ENCODE measurements at places on chromosomes 1 and 21.

- no peak for DNase-seq
Observed at GRCh38 chr1:190475421-190476141, 2.1 kb downstream of the BRINP3 start.

- no peak for DNase-seq
Observed at GRCh38 chr1:198649232-198649967, 10.6 kb downstream of the PTPRC start.

DNA sequence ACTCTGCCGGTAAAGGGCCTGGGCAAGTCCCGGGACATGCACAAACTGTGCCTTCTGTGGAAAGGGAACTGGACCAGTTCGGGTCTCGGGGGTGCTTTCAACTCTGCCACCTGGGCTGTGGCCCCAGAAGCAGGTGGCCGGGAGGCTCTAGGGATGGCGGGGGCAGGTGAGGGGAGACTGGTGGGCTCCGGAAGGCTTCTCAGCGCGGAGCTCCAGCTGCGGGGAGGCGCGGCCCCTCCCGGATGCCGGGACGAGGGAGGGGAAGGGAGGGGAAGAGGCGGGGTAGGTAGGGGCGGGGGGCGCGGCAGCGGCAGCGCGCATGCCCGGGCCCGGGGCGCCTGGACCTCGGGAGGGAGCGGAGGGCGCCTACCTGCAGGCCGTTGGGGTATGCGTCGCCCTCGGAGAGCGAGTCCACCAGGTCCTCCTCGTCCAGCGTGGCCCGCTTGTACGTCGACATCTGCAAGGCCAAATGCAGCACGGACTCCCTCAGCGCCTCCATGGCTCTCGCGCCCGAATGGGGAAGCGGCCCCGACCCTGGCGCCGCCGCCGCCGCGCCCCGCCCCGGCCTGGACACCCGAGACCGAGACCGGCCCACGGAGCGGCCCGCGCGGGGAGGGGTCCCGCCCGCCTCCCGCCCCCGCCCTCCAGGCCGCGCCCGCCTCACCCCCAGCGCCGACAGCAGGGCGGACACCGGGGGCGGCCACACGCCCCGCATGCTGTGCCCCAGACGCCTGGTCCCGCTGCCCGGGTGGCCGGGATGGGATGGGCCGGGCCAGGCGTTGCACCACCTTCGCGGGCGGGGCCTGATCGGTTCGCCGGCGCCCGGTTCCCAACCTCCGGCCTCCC, at the start of gene ECE1:
TSS of gene ECE1 (minus strand) at position 764 of the 846 bp plus-strand sequence. CDS start at position 715, 49 bp downstream.
- peak; percentile 44 for DNase-seq

DNA sequence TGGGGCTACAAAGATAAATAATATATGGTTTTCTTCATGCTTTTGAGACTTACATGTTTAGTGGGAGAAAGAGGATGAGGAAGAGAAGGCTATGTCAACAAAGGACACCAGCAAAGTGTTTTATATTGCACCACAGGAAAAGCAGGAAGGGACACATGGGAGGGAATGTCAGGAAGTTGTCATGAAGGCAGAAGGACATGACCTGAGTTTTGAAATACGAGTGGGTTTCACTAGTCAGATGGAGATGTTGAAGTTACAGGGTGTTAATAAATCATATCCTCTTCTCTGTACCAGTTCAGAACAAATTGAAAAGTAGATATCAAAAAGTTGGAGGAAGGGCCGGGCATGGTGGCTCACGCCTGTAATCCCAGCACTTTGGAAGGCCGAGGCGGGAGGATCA, 18.2 kb upstream of the AGO1 start:
- DNase-seq: no peak

DNA sequence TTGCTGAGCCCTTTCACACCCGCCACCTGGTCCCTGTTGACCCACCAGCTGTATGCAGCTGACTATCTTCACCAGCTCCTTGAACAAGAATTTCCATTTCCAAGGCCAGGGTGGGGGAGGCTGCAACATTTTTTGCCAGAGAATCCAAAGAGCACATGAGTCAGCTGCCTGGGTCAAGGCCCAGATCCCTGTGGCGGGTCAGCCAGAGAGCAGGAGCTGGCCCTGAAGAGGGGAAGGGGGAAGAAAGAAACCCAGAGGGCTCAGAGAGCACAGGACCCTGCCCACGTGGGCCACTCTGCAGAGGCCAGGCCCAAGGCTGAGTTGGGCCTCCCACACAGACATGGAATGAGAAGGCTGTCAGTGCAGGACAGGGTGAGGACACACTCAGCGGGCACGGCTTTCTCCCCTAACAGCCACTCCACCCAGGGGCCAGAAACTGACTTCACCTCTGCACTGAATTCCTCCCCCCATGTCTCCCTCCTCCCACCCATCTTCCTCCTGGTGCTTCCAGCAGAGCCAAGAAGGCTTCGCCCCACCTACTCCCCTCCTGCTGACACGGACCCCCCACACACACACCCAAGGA, 28.9 kb downstream of the S100A6 start:
- DNase-seq: no peak

DNA sequence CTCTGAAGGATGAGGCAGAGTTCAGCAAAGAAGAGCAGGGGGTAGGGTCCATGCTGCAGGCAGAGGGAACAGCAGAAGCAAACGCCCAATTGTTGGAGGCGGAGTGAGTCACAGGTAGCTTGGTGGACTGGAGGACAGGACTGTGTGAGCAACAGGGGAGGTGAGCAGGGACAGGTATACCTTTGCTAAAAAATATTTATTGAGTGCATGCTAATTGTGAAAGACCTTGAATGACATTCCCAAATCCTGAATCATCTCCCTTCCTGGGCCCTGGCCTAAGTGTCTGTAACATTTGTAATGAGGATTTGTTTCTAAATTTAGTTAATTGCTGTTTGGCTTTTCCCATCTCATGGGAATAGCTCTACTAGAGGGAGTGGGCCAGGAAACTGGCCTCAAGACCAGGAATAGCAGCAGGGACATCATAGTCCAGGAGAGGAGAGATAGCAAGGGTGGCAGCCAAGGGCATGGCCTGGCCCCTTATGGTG, 123.7 kb downstream of the FOXD2 start:
- no peak for DNase-seq

DNA sequence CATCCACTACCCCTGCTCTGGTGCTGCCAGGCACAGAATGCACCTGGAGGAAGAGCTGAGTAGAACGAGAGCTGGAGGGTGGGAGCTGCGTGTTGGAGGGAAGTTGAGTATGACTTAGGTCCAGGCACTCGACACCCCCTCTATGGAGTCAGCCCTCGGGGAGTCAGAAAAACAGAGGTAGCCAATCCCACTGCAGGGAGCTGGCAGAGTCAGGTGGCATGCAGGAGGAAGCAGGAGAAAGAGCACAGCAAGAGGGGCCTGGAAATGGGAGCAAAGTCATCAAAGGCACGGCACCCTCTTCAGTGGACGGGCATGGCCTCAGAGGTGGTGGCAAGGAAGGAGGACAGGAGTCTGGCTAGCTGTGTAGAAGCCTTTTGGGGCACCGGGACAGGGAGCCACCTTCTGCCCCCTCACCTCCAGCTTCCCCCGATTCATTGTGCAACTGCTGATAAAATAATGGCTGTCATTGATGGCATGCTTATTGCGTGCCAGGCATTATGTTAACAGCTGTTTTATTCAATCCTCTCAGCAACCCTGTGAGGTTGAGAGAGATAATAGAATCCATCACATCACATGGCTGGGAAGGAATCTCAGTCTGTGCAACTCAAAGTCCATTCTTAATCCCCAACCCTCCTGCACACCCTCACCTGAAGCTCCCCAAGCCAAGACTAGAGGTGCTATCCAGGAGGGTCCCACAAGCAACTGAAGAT, 42.0 kb downstream of the C1orf198 start:
- DNase-seq: no peak

- no peak for DNase-seq
Observed at GRCh38 chr1:56399795-56400194, 179.6 kb downstream of the PLPP3 start.
